ENCODE measurements at places on chromosomes 7 and 10. TPM values are rescaled to one million over a fixed set of nuclear protein-coding genes. Genes with fewer than 3 reads are reported as not detected.

Gene VSTM4
- total RNA-seq, result 0.77 TPM

Gene PLCE1
- 1.2 TPM for total RNA-seq

Gene IFIT1B
- total RNA-seq, result not detected

Gene GPR22
- not detected for total RNA-seq

Gene BMPR1A
- 54.8 TPM for total RNA-seq

Gene MRPL32
- 54.4 TPM for total RNA-seq

Gene CFAP43
- total RNA-seq, result under 0.01 TPM

Gene GIMAP5
- total RNA-seq, result 0.28 TPM

Gene MYO1G
- under 0.01 TPM for total RNA-seq

Gene CNTNAP2
- not detected for total RNA-seq

Gene RAPGEF5
- 11.7 TPM for total RNA-seq

Gene MAGI2
- total RNA-seq, result 3.3 TPM

Gene PODXL
- total RNA-seq, result 29.1 TPM

Gene SYT15B
- total RNA-seq, result 0.28 TPM

Gene ERVW-1
- not detected for total RNA-seq

Gene GNG11
- total RNA-seq, result 152 TPM

Gene MICALL2
- 20.9 TPM for total RNA-seq

Gene ENTPD7
- total RNA-seq, result 24.2 TPM

Gene TSPAN15
- 1.7 TPM for total RNA-seq

Gene KIAA1217
- 2.3 TPM for total RNA-seq

Gene NYAP1
- total RNA-seq, result 0.19 TPM

Gene VWDE
- 0.19 TPM for total RNA-seq

Gene WNT16
- total RNA-seq, result 0.38 TPM

Gene C10orf53
- total RNA-seq, result not detected

Gene ABCC2
- 0.19 TPM for total RNA-seq

Gene ASZ1
- total RNA-seq, result not detected

Gene CAMK2G
- total RNA-seq, result 22.8 TPM

Gene OPN4
- total RNA-seq, result not detected

Gene GLRX3
- total RNA-seq, result 86.8 TPM

Gene HIP1
- total RNA-seq, result 10.7 TPM

Gene PPP1R17
- total RNA-seq, result not detected

Gene GRB10
- total RNA-seq, result 60.4 TPM

Gene EBLN1
- not detected for total RNA-seq

Gene SVOPL
- total RNA-seq, result not detected

Gene LIPJ
- not detected for total RNA-seq

Gene TMEM178B
- total RNA-seq, result 2.3 TPM

Gene ANKRD30A
- total RNA-seq, result not detected

All from regular cardiac myocyte (primary cell).